ENCODE measurements at places on chromosomes 12 and 14.

- peak; percentile 16 for DNase-seq
These were observed 252.3 kb downstream of the EFCAB11 start for GRCh38 chr14:89702073-89702875.

DNA sequence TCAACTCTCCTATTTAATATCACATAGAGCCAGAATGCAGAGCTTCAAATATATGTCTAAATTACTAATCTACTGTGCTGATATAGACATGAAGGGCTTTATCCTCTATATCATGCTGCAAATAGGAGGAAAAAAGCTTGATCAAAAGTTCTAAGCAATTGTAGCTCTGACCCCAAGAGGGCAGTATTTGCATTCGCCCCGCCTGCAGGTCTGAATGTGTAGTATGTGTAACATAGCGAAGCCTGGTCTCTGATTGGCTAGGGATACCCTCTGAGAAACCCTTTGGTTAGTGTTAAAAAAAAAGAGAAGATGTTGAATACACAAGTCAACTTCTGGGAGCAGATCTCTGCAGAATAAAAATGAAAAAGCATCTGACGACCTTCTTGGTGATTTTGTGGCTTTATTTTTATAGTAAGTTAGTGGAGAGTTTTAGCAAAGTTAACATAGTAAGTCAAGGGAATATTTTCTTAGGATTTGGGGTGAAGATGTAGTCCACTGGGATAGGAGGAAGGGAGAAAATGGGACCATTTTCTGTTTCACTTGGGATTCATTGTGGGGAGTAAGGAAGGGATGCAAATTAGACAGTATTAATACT lies 151.6 kb upstream of the OR4E1 start:
- DNase-seq = no peak

- DNase-seq = no peak
These were observed at the start of gene SERPINA5 for GRCh38 chr14:94581127-94581999. TSS of gene SERPINA5 (plus strand) at chr14:94581426. CDS start at chr14:94587363, 5,937 bp downstream.

DNA sequence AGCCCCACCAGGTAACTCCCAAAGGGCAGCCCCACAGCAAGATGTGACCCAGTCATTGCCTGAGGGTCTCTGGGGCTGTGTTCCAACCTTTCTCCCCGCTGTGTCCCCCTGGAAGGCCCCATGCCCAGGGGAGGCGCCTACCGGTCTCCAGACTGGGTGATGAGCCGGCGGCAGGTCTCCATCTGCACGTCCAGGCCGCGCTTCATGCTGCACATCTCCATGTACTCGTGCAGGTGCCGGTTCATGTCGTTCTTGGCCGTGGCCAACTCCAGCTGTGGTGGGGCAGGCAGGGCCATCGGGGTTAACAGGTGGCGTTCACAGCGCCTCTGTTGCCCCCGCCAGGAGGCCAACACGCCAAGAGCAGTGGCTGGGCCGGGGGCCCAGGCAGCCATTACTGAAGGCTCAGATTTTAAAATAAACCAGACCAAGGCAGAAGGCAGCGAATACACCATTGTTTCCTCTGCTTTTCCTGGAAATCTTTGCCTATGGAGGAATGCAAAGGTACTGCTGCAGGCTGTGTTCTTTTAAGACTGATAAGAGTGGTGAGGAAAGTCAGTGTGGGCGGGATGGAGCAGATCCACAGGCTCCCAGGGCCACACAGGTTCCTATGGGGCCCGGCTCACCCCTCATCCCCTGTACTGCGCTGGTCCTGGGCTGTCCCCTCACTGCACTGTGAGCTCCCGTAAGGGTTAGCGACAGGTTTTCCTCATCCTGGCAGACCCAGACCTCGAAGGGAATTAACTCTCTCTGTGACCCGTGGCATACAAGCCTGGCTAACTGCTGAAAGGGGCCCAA lies 7.3 kb downstream of the GAPDH start:
- DNase-seq = no peak

DNA sequence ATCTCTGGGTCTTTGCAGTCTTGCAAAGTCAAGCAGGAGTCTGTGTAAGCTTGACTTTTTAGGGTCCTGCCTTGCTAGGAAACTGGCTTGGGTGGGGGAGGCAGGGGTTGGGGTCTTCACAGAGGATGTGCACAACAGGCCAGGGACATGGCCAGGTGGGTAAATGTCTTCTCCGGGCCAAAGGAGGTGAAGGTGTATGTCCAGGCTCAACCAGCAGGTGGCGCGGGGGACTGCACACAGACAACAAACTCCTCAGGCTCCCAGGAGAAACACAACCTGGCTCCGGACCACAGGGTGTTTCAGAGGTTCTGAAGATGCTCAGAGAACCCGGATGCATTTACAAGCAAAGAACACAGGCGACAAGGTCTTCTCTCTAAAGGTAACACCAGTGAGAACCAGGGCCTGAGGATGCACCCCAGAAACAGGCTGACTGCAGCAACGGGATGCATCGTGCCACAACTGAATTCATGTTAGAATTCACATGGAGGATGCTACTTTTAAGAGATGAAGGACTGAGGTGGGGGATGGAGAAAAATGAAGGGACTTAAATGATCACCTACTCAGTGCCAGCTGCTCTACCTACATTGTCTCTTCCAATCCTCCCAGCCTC lies 56.0 kb downstream of the PLEKHG3 start:
- peak; percentile 77 for DNase-seq

GRCh38 chr14:61315313-61315712 lies 6.1 kb upstream of the PRKCH start:
- no peak for DNase-seq

DNA sequence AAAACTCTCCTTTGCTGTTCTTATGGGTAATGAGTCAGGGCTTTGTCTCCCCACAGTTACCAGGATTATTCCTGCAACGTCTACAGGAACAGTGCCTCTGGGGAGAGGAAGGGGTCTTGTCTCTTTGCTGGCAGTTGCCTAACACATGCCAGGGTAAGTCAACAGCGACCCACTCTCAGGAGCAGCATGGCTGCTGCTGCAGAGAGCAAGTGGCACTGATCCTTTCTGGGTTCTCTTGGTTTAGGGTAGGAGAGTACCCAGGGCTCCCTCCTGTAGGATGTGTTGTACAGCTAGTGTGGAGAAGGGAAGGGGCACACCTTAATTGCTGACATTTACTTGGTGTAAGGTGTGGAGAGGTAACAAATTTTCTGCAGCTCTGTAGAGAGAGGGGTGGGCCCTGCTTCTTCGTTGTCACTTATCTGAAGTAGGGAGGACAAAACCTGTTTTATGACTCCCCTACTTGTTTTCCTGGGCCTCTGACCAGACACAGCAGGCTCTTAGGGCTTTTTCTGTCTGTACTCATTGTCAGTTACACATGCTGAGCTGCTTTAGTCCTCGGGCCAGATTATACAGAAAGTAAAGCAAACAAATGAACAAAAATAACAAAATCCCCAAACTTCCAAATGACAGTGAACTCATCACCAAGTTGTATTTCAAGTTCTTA lies 168.2 kb downstream of the ACSS3 start:
- no peak for DNase-seq

DNA sequence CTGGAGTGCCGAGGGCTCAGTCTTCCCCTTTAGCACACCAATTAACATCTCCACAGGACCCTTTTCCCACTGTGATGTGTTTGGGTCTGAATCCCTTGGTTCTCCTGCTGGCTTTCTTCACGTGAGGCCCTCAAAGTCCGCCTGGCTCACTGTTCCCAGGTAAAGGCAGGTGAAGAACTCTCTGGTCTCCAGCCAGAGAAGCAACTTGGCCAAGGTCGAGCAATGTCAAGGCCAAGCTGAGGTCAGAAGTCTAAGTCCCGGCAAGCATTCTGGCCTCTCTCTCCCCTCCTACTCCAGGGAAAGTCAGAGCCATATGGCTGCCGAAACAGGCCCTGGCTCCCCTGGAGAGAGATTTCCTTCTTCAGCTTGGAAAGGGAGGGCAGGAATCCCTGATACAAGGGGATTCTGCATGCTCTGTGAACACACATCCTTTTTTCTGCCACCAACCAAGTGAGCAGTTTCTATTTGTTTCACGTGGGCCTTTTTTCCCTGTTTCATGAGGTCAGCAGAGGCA lies 61.4 kb upstream of the ESRRB start:
- peak; percentile 55 for DNase-seq

DNA sequence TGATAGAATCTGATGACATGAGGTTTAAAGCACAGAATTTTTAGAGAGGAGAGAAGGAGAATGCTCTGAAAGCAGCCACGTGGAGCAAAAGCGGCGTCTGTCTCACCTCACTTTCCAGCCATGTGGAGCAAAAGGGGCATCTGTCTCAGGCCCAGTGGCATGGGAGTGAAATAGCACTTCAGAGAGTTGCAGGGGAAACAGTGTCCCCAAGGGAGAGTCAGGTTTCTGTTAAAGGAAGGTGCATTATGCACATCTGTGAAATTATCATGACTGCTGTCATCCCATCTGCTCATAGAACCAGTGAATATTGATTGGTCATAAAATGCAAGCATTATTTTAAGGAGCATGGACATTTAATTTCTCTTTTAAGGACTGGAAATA lies 124.0 kb downstream of the BICD1 start:
- no peak for DNase-seq

- no peak for DNase-seq
These were observed 202.7 kb downstream of the RASSF9 start for GRCh38 chr12:85633491-85633890.

DNA sequence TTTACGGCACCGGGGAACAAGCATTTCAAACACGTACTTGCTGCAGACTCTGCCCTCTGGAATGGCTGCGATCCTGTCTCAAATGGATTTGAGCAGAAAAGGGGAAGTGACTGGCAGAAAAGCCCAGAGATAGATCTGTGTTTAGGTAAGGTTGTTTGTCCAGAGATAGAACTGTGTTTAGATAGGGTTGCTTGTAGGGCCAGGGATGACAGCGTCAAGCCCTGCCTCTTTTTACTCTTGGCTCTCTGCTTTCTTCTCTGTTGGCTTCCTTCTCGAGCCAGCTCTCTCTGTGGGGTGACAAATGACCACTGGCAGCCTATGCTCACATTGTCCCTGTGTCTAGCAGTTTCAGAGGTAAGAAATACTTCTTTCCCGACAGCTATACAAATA lies 11.4 kb downstream of the DGLUCY start:
- peak; percentile 93 for DNase-seq

- DNase-seq = no peak
These were observed 562.2 kb downstream of the GALC start for GRCh38 chr14:87430810-87431209.

DNA sequence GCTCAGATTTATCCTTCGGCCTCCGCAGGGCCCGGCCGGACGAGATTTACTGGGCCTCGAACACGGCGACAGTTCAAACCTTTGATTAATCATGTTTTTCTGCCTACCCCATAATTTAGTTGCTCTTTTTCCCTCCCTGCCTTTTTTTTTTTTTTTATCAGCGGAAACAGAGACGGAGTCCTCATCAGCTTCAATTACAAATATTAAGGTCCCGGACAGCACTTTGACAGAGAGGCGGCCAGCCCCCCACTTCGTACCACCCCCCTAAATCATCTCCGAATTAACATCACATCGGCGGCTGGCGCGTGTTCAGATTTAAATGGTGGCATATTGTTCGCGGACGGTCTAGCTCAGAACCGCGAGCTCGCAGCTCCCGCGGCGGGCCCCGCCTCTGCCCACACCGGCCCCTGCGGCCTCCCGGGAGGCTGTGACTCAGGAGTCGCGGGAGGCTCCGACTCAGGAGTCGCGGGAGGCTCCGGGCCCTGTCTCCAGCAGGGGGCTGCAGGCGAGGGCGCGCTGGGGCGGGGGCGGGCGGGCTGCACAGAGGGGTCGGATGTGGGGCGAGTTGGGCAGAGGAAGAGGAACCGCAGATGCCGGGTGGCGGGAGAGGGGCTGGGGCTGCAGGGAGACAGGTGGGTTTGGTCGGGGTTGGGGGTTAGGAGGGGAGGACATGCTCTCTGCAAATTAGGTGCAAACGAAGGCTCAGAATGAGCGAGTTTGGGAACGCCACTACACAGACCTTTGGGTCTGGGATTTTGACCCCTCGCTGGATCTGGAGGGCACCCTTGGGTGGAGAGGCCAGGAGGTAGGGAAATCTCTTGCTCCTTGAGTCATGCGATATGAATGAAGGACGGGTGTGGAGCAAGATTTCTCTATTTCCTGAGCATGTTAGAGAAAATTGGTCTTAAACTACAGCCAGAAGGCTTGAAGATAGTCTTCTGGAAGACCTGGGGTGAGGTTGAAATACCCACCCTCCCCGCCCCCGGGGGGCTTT lies 19.6 kb upstream of the ATP5MC2 start:
- DNase-seq = peak; percentile 29

DNA sequence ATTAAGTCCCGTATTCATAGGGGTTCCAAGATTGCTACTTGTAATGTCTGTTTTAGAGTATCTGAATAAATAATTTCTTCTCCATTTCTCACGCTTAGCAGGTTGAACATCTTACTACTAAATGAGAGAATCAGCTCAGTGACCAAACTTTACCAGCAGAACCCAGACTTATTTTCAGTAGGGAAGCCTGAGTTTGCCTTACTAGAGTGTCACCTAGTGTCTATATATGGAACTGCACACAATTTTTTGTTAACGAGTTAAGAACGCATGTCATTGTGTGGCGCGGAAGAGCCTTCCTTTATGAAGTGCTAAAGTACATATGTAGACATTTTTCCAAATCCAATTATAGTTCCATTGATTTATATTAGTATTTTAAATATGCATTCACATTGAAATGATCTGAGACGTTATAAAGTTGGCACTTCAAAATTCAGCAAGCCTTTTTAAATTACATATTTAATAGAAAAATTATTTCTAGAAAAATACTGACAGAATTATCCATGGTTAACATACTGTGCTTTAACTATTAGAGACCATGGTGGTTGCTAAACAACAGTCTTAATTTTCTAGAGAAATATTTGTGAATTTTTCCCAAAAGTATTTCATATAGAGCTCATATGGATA lies 88.3 kb downstream of the RPS29 start:
- DNase-seq = peak; percentile 56

DNA sequence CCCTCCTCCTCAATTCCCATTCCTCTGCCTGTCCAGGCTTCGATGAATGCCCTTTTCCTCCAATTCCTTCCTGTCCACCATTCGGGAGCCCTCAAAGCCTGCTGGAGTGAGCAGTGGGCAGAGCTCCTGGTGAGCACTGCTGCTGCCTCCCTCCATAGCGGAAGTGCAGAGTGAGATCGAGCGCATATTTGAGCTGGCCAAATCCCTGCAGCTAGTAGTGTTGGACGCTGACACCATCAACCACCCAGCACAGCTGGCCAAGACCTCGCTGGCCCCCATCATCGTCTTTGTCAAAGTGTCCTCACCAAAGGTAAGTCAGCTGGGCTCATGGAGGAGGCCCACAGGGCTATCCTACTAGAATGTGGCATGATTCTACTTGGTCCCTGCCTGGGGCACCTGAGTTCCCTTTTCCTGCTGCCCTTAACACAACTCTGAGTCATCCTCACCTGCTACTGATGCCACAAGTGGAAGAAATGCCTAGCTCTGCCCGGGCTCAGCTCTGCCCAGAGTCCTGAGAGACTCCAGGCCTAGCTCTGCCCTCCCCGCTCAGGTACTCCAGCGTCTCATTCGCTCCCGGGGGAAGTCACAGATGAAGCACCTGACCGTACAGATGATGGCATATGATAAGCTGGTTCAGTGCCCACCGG lies 8.0 kb downstream of the CACNB3 start:
- no peak for DNase-seq

- no peak for DNase-seq
These were observed 946.2 kb downstream of the BCL11B start for GRCh38 chr14:98325761-98326160.

DNA sequence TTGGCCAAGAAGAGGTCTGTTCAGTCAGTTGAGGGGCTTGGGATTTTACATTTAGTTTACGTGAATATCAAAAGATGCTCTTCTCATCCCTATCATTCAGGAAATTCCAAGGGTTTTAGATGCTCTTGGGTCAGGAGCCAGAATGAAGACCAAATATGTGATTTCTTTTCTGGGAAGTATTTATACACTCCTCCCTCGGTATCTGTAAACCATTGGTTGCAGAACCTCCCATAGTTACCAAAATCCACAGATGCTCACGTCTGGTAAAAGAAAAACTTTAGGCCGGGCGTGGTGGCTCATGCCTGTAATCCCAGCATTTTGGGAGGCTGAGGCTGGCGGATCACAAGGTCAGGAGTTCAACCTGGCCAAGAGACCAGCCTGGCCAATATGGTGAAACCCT lies 75.9 kb downstream of the TNFAIP2 start:
- no peak for DNase-seq

All from G401 (cell line).